ENCODE measurements at places on chromosomes 2 and 18.
A peak's percentile ranks its signal among the peaks of the same experiment; 100 is the strongest.

GRCh38 chr2:225340923-225341322 is 58.6 kb upstream of the NYAP2 start:
- DNase-seq, result no peak

- DNase-seq, result no peak
These were observed 46.3 kb downstream of the ZCCHC2 start for GRCh38 chr18:62569081-62569655.

- DNase-seq, result no peak
These were observed 324.4 kb upstream of the CELF4 start for GRCh38 chr18:37889963-37890362.

DNA sequence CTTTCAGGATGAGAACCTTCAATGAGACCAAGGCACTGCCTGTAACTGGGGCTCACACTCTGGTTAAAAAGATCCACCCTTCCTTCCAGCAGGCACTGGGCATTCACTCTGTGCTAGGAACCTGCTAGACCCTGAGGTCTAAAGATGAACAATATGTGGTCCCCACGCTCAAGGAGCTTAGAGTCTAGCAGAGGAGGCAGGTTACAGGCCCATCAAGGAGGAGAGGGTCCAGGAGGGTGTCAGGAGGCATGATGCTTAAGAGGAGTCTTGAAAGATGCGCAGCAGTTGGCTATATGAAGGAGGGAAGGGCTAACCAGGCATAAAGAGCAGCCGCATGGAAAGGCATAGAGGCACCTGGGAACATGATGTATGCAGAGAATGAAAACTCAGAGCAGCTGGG is 4.5 kb downstream of the ANKRD53 start:
- no peak for DNase-seq

DNA sequence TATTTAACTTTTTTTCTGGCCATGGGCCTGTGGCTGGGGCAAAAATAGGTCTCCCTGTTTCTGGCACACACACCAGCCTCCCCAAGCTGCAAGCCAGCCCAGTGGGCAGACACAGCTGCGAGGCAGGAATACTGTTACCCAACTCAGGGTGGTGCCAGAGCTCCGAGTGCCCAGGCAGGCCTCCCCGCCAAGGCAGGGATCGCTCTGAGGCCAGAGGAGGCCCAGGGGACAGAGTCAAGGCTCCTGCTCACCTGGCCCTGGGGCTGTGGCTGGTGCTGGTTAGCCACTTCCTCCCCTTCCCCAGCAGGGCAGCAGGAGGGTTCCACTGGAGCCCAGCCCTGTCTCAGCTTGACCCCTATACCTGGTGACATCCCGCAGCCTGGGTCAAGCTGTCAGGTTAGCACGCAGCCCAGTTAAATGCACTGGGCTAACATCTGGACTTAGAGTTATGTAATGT is 67.1 kb upstream of the EPAS1 start:
- DNase-seq, result peak; percentile 19

- no peak for DNase-seq
These were observed 125.6 kb downstream of the CTNNA2 start for GRCh38 chr2:79638410-79638809.

DNA sequence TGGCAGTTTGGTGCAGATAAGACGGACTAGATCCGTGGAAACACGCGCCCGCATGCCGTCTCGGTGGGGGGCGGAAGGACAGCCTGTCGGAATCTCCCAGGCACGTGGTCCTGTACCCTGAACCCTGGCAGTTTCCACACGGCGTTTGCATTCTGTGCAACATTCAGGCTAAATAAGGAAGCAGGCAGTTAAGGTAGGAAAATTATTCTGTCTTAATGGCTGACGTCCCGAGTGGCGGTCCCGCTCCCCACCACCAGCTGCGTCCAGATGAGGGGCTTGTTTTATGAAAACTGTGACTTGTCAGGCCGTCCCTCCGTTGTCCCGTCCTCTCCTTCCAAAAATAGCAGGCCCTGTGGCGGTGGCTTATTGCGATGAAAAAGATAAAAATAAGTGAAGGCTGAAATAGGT is 120.2 kb downstream of the NFATC1 start:
- DNase-seq, result no peak
